ENCODE measurements at places on chromosomes 7 and 10. TPM values are rescaled to one million over a fixed set of nuclear protein-coding genes. Genes with fewer than 3 reads are reported as not detected.

The MBL2 gene
- not detected for total RNA-seq

The C10orf95 gene
- total RNA-seq: not detected

The POLD2 gene
- 71.2 TPM for total RNA-seq

The PLPP4 gene
- 2.6 TPM for total RNA-seq

The IFRD1 gene
- 168 TPM for total RNA-seq

The TMEM184A gene
- 20.7 TPM for total RNA-seq

The CYP26C1 gene
- total RNA-seq: 0.10 TPM

The PIP gene
- total RNA-seq: not detected

The TYW1B gene
- total RNA-seq: 5.0 TPM

The TMEM176A gene
- 1.3 TPM for total RNA-seq

The ICA1 gene
- 9.8 TPM for total RNA-seq

The CYP3A5 gene
- total RNA-seq: not detected

The PDE1C gene
- total RNA-seq: 3.3 TPM

The AASS gene
- 37.0 TPM for total RNA-seq

The HHEX gene
- not detected for total RNA-seq

The GRM8 gene
- 7.8 TPM for total RNA-seq

The SPAG6 gene
- not detected for total RNA-seq

The COBL gene
- 3.3 TPM for total RNA-seq

The PLEKHA1 gene
- 31.4 TPM for total RNA-seq

The PNLIPRP2 gene
- not detected for total RNA-seq

The SYCE1 gene
- total RNA-seq: 0.78 TPM

The STEAP1B gene
- not detected for total RNA-seq

The PRSS37 gene
- total RNA-seq: not detected

The USP6NL gene
- 13.3 TPM for total RNA-seq

The NUTM2B gene
- total RNA-seq: 0.42 TPM

The HOXA1 gene
- total RNA-seq: not detected

The SPDYE9 gene
- total RNA-seq: 0.25 TPM

The NAT16 gene
- 2.4 TPM for total RNA-seq

The SLC16A12 gene
- total RNA-seq: not detected

The SEPHS1 gene
- 51.1 TPM for total RNA-seq

The LIPA gene
- total RNA-seq: 22.0 TPM

The IDI2 gene
- not detected for total RNA-seq

The PAX2 gene
- total RNA-seq: not detected
